ENCODE measurements at places on chromosomes 12 and 14.

- DNase-seq, result no peak
These were observed 312.9 kb downstream of the ITPR2 start for GRCh38 chr12:26520109-26520508.

- no peak for DNase-seq
These were observed 6.8 kb downstream of the OR10A7 start for GRCh38 chr12:55227643-55228042.

GRCh38 chr12:66045506-66045905 lies 85.0 kb downstream of the LLPH start:
- no peak for DNase-seq

- no peak for DNase-seq
These were observed 152.8 kb downstream of the RIMBP2 start for GRCh38 chr12:130563323-130563722.

DNA sequence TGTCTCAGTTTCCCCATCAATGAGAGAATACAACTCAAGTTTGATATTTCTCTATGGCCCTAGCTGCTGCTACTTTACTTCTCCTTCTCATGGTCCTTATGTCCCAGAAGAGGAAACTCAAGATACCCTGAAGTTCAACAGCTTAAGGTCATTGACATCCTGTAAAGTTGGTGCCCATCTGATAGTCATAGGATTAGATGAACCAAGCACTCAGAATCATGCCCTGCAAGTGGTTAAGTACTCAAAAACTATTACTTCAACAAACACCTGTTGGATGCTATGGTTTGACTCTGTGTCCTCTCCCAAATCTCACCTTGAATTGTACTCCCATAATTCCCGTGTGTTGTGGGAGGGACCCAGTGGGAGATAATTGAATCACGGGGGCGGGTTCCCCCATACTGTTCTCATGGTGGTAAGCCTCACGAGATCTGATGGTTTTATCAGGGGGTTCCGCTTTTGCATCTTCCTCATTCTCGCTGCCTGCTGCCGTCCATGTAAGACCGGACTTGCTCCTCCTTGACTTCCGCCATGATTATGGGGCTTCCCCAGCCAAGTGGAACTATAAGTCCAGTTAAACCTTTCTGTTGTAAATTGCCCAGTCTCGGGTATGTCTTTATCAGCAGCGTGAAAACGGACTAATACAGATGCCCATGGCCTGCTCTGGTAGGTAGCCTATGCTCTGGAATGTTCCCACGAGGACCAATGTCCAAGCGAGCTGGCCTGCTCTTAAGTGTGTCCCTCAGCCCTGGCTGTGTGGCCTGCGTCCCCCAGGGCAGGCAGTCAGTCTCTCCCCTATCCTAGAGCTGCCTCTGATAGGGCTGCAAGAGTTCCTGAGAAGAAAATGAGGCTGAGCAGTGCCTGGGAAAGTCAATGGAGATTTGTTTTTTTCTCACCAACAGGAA lies 18.1 kb downstream of the CAMKK2 start:
- no peak for DNase-seq

GRCh38 chr12:124837958-124838803 lies 25.5 kb downstream of the SCARB1 start:
- DNase-seq, result no peak

DNA sequence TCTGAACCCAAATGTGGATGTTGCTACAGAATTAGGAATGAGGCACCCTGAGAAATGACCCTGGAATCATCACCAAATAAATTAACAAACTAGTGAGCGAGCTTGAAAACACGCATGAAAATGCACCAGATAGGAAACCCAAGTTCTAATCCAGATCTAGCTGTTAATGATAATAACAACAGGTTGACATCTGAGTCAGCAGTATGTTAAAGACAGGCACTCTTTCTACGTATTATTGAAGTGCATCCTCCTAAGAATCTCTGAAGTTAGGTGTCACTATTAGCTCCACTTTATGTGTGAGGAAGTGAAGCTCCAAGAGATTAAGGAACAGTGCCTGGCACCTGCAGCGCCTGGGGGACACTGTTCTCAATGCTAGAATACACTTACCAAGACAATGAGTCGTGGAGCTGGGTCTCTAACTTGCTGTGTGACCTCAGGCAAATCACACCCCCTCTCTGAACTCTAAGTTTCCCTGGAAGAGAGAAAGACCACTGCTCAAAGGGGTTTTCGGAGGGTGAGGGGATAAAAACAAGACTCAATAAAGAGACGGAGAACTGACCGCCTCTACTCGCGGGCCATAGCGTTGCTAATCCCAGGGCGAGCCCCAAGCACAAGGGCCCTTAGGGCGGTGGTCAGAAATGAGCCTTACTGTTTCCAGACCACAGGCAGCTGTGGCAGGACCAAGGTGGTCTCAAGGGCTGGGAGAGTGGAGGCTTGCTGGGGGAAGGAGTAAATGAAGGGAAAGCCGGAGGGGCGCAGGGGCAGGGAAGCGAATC lies 2.1 kb downstream of the SLC6A12 start:
- no peak for DNase-seq

DNA sequence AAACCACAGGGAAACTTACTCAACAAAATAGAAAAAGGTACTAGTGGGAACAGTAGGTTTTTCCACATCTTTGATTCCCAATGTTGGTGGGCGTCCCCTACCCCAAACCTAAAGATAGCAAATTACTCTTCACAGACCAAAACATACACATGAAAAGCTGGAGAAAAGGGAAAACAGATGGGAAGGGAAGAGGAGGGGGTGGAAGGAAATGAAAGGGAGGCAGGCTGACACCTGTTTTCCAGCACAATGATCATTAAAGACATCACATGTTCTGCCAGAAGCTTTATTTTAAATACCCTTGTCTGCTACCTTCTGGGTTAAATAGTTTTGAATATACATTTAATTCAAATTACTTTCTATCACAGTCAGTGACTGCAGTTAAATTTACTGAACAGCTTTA lies 1617.9 kb upstream of the SEL1L start:
- no peak for DNase-seq

- no peak for DNase-seq
These were observed 37.1 kb downstream of the ITPR2 start for GRCh38 chr12:26795910-26796309.

DNA sequence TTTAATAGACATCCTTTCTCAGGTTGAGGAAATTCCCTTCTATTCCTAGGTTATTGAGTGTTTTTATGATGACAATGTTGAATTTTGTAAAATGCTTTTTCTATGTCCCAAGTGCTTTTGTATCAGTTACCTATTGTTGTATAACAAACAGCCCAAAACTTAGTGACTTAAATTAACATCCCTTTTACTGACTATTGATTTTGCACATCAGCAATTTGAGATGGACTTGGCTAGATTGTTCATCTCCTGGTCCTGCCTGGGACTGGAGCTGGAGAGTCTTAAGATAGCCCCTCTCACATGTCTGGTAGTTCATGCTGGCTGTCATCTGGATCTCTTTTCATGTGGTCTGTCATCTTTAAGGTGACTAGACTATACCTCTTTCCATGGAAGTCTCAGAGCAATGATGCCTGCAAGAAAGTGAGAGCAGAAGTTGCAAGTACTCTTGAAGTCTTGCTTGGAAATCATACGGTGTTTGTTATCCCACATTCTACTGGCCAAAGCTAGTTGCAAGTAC lies 132.6 kb downstream of the RPAP3 start:
- DNase-seq, result no peak

DNA sequence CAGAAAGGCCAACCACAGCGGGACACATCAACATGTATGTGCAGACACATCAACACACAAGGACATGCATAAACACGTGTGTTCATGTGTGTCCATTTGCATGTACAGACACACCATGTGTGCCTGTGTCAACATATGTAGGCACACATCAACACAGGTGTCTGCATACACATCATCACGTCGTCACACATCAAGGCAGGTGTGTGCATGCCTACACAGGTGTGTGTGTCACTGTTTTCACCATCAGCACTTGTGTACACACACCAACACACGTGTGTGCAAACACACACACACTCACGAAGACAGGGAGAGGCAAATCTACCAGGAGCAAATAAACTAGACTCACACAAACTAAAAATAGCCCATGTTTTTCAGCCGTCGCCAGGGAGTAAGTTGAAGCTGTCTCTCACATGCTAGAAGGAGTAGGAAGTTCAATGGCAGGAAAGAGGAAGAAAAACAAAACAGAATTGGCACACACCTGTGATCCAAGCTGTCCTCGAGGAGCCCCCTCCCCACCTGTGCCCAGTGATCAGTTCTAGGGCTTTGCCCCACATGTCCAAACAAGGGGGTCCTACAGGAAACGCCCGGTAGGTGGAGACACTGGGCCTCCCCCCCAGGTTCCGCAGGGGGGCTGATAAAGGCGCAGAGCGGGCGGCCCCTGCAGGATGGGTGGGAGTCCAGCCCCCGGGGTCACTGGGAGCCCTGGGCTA lies 7.4 kb downstream of the SCARB1 start:
- DNase-seq, result no peak

- no peak for DNase-seq
These were observed 334.9 kb downstream of the BTG1 start for GRCh38 chr12:91810531-91811451.

DNA sequence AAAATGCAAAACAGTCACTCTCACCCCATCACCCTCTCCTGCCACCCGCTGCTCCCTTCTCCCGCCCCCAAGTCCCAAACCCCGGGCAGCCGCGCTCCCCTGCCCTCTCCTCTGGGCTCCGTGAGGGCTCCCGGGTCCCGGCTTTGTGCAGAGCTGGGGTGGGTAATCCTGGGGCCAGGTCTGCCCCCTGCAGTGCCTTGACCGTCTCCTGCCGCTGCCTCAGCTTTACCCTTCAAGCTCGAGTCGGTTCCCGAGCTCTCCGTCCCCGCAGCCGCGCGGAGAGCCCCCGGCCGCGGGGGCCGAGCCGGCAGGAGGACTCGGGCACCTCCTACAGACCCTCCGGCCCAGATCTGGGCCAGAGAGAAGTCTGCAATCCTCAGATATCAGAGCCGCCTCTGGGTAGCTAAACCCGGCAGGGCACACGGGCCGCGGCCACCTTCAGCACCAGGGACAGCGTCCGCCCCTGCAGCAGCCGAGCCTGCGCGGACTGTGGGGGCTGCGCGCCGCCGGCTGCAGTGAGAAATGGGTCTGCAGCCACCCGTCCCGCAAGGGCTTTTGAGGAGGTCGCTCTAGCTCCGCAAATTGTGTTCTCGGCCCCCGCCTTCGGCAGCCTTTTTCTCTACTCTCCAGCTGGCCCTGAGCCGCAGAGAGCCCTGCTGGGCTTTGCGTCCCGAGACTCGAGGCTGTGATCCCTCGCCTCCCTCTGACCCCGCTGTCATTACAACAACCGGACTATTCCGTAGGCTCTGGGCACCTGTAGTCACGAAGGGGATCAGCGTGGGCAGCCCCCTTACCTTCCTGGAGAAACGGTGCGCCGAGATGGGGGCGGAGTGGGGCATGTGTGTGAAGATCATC lies 1.2 kb downstream of the PRMT8 start:
- no peak for DNase-seq

GRCh38 chr14:32038876-32039275 lies 38.2 kb upstream of the ARHGAP5 start:
- no peak for DNase-seq

- no peak for DNase-seq
These were observed 64.1 kb downstream of the NELL2 start for GRCh38 chr12:44812062-44812461.

- DNase-seq, result no peak
These were observed 405.0 kb downstream of the TRHDE start for GRCh38 chr12:72677139-72677538.

DNA sequence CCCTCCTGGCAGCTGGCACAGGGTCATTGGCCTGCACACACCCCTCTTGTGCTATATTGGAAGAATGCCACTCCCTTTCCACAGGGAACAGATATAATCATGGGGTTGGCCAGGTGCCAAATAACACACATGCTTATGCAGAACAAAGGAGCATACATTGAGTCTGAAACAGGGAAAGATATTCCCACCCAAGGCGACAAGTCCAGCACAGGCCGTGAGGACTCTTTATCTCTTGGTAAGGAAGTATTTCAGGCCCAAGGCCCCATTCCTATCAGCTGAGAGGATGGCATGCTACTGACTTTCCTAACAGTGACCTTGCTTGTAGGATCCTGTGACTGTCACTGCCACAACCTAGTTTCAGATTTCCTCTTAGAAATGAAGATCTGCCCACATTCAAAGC lies 59.0 kb upstream of the STXBP6 start:
- DNase-seq, result no peak

DNA sequence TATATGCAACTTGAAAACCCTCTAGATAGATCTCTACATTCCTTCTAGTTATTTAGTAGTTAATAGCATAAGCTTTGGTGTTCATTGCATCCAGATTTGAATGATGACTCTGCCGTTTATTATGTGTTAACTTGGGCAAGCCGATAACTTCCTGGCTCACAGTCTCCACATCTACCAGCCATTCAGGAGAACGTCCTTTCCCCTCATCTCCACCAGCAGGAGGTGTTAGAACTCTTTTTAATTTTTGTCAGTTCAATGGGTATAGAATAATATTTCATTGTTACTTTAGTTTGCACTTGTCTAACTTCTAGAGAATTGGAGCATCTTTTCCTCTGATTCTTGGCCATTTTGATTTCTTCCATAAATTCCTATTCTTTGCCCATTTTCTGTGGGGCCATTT lies 30.0 kb upstream of the WSCD2 start:
- no peak for DNase-seq

DNA sequence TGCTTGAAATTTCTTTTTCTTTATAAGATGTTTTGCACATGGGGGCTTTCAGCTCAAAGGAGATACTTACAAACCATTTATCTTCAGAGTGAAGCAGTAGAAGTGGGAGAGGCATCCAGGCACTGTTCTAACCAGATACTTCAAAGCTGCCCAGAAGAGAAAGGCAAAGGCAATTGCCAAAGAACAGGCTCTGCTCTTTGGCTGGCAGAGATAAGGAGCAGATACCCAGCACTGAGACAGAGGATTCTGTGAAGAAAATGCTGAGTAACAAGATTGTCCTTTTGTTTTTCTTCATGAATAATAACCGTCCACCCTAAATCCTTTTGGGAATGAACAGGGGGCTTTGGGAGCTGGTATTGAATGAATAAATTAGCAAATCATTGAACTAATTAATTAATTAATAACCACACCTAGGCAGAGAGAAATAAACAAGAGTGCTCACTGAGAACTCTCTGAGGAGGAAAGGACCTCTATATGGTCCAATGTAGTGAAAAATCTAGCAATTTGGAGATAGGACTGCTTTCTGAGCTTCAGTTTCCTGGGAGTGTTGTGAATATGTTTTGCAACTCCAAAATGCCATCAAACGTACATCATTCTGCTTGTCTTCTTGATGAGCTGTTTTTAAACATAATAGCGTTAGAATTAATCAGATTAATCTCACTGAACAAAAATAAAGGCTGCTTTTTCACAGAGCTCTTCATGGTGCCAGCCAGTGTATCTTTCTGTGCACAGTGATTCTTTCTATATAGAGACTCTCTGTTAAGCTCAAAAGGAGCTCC lies 192.8 kb upstream of the AMIGO2 start:
- no peak for DNase-seq

- DNase-seq, result no peak
These were observed 175.2 kb downstream of the PAWR start for GRCh38 chr12:79515530-79515935.

DNA sequence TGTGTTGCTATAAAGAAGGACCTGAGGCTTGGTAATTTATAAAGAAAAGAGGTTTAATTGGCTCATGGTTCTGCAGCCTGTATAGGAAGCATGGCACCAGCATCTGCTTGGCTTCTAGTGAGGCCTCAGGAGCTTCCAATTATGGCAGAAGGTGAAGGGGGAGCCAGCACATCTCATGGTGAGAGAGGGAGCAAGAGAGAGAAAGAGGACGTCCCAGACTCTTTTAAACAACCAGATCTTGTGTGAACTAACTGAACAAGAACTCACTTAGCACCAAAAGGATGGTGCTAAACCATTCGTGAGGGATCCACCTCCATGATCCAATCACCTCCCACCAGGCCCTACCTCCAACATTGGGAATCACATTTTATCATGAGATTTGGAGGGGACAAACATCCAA lies 6.1 kb upstream of the SNAPC1 start:
- no peak for DNase-seq
